A673 (cell line): ENCODE measurements at places on chromosomes 5 and 9. TPM values are rescaled to one million over a fixed set of nuclear protein-coding genes. Genes with fewer than 3 reads are reported as not detected.

DNA sequence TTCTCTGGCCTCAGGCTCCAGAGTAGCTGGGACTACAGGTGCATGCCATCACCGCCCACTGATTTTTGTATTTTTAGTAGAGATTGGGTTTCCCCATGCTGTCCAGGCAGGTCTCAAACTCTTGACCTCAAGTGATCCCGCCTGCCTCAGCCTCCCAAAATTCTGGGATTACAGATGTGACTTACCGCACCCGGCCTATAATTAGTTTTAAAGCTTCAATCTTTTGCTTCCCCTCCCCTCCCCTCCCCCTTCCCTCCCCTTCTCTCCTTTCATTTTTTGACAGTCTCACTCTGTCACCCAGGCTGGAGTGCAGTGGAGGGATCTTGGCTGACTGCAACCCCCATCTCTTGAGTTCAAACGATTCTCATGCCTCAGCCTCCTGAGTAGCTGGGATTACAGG is 433.3 kb upstream of the EDIL3 start:
- no peaks in the 10 kb centered on the region for H3K36me3 ChIP-seq
- DNase-seq: no peak
- H3K27me3 ChIP-seq: no peaks in the 10 kb centered on the region

GRCh38 chr5:158601118-158601517 is 498.6 kb downstream of the EBF1 start:
- no peak overlapping the region for H3K27ac ChIP-seq
- no peak overlapping the region for H3K4me3 ChIP-seq
- H3K4me1 ChIP-seq: no peaks in the 10 kb centered on the region
- no peaks in the 10 kb centered on the region for H3K36me3 ChIP-seq

DNA sequence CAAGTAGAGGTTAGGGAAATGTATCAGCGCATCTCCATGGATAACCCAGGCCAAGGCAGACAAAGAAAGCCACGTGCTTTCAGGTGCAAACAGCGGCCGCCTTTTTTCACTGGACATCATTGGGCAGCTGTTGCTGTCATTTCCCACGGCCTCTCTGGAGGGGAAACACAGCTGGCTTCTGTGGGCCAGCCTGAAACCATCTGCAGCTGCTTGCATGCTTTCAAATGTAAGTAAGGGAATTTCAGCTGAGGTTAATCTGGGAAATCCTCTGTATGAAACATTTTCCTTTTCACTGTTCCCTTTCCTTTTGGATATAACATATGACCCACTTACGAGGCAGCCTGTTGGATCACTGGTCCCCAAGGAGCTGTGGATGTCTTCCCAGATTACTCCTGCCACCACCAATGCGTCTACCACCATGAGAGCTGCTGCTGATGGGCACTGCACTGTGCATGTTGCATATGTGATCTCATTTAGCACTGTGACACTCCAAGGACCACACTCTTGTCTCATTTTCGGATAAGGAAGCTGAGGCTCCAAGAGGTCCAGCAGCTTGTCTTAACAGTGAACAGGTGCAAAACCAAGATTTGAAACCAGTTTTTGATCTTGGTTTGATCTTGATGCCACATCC is 106.3 kb downstream of the C9orf152 start:
- H3K36me3 ChIP-seq: no peaks in the 10 kb centered on the region
- no peak for DNase-seq
- H3K4me3 ChIP-seq: no peak overlapping the region
- H3K27ac ChIP-seq: no peak overlapping the region

- H3K27ac ChIP-seq: no peak overlapping the region
- H3K36me3 ChIP-seq: no peaks in the 10 kb centered on the region
- H3K4me1 ChIP-seq: no peaks in the 10 kb centered on the region
Measured at GRCh38 chr9:93173365-93174051, 10.4 kb upstream of the WNK2 start.

IRX4 gene
- total RNA-seq: not detected in 2 replicates

- no peak overlapping the region for H3K27ac ChIP-seq
- DNase-seq: no peak
- no peaks in the 10 kb centered on the region for H3K36me3 ChIP-seq
- H3K4me1 ChIP-seq: no peaks in the 10 kb centered on the region
- H3K4me3 ChIP-seq: no peak overlapping the region
Measured at GRCh38 chr5:83946516-83946915, 225.9 kb upstream of the HAPLN1 start.

DNA sequence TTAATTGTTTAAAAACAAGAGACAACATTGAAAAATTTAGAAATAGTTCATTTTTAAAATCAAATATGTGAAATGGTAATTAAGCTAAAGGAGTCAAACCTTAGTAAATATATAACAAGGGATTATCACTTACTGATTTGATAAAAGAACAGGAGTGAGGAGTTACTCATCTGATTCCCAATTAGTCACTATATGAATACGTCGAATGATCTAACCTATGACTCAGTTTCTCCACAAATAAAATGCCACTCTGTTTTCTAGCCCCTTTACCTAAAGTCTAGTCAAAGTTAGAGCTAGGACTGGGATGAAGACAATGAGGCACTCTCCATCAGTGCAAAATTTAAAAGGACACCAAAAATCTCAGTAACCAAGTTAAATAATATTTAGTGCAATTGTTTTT is 70.4 kb upstream of the RASEF start:
- no peaks in the 10 kb centered on the region for H3K36me3 ChIP-seq
- H3K27ac ChIP-seq: no peak overlapping the region
- H3K4me1 ChIP-seq: no peaks in the 10 kb centered on the region
- no peak for DNase-seq

PCSK5 gene
- 0.17 and 0.26 TPM in 2 replicates for total RNA-seq

CYLC2 gene
- not detected in 2 replicates for total RNA-seq

DNA sequence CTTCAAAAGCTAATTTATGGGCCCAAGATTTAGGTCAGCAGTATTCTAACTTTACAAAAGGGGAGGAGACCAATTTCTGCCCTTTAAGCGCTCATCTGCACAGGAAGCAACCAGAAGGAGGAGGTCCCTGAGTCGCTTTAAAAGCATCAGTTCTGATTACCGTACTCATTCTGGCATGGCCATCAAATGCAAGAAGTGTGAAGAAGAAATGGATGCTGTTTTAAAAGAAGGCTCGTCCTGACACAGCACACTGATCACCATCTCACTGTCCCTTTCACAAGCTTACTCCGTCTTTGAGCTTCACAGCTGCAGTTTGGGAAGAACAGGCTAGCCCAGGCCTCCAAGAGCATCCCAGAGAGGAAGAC is 17.5 kb downstream of the ZNF608 start:
- peaks cover 4% of the 10 kb centered on the region for H3K27me3 ChIP-seq
- DNase-seq: no peak
- H3K4me1 ChIP-seq: no peaks in the 10 kb centered on the region
- no peak overlapping the region for H3K4me3 ChIP-seq
- no peak overlapping the region for H3K27ac ChIP-seq

DNA sequence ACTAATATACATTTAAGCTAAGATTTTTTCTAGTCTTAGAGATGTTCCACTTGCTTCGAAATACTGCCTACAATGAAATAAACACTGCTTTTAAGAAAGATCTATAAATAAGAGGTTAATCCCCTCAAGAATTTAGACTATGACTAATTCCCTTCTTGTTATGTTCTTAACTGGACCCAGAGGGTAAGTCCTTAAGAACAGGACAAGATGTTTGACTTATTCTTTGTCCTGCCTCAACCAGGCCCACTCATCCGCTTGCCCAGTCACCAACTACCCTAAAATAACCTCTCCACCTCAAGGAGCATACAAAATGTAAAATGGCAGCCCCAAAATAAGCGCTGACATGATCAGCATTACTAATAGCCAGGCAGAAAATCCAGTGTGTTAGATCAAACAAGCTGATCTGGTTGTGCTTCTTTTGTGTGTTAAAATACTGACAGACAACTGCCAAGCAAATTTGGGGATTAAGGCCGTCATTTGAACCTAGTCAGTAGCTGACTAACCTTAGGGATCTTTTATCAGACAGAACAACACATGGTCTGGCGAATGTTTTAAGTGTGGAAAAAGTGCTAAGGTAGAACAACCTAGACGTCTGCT is 93.7 kb upstream of the SMC5 start:
- H3K4me3 ChIP-seq: no peak overlapping the region
- H3K27ac ChIP-seq: no peak overlapping the region
- H3K36me3 ChIP-seq: no peaks in the 10 kb centered on the region
- H3K4me1 ChIP-seq: peaks cover 4% of the 10 kb centered on the region
- H3K27me3 ChIP-seq: no peaks in the 10 kb centered on the region

DNA sequence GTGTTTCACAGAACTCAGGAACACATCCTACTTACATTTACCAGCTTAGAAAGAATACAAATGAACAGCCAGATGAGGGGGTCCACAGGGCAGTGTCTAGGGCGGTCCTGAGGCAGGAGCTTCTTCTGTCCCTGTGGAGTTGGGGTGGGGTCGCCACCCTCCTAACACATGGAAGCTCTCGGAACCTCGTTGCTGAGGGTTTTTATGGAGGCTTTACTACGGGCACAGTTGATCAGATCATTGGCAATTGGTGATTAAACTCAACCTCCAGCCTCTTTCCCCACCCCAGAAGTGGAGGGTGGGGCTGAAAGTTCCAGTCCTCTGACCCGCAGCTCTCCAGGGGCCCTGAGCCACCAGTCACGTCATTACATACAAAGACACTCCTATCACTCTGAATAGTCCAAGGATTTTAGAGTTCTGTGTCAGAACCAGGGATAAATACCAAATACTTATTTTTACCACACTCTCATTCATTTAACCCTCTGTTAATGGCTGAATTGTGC is 156.9 kb downstream of the COL23A1 start:
- no peaks in the 10 kb centered on the region for H3K27me3 ChIP-seq
- no peak for DNase-seq
- H3K27ac ChIP-seq: no peak overlapping the region
- peaks cover 15% of the 10 kb centered on the region for H3K4me1 ChIP-seq
- no peak overlapping the region for H3K4me3 ChIP-seq

LCN9 gene
- total RNA-seq: not detected in 2 replicates

GRIN1 gene
- 0.17 and 0.52 TPM in 2 replicates for total RNA-seq

PHF24 gene
- 0.11 and 0.13 TPM in 2 replicates for total RNA-seq
